ENCODE measurements at places on chromosomes 7 and 10.

- no peak for DNase-seq
Measured at GRCh38 chr10:132099389-132100090, 33.8 kb downstream of the JAKMIP3 start.

DNA sequence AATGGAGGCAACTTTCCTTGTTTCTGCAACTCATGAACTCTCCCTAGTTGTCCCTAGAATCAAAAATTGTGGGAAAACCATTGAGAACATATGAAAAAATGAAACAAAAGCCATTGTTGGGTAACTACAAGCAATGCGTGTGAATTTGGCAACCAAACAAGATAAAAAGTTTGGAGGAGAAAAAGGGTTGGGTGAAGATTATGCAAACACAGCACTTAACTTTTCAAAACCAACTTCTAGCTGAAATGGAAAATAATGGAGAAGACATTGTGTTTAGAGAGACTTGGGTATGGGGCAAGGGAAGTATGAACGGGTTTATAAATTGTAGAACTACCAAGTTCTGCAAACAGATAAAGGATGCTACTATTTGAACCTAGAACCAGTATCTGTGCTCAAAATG is 89.0 kb upstream of the SVIL start:
- peak; percentile 25 for DNase-seq

DNA sequence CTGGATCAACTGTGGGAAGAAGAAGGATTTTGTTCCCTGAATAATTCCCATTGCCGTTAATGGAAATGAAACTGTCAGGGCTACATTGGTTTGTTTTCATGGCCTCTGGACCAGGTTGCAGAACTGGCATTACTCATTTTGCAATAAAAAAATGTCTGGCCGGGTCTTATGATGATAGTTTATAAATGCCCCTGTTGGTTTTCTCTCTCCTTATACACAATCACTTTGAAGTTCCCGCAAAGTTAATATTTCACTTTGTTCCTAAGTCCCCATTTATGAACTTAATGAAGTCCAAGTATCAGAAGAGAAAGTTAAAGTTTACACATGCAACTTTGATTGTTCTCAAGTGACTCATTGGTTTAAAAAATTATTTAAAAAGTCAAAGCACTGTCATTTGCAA is 150.7 kb upstream of the PRR15 start:
- DNase-seq, result no peak

DNA sequence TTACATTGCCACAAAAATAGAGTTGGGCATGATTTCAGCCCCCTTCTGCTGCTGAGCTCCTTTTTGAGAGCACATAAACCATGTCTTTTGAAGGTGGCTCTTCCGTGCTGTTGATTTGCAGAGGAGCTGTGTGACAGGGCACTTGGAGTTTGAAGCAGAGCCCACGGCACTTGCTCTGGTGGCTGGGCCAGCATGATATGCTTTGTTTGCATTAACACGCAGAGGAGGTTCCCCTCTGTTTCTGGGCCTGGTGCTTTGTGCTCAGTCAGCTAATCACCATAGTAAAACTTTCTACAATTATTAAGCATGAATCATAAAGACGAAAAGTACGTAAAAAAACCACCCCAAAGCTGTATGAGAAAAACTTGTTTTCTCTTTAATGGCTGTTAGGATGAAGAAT is 40.1 kb downstream of the RBM33 start:
- no peak for DNase-seq

DNA sequence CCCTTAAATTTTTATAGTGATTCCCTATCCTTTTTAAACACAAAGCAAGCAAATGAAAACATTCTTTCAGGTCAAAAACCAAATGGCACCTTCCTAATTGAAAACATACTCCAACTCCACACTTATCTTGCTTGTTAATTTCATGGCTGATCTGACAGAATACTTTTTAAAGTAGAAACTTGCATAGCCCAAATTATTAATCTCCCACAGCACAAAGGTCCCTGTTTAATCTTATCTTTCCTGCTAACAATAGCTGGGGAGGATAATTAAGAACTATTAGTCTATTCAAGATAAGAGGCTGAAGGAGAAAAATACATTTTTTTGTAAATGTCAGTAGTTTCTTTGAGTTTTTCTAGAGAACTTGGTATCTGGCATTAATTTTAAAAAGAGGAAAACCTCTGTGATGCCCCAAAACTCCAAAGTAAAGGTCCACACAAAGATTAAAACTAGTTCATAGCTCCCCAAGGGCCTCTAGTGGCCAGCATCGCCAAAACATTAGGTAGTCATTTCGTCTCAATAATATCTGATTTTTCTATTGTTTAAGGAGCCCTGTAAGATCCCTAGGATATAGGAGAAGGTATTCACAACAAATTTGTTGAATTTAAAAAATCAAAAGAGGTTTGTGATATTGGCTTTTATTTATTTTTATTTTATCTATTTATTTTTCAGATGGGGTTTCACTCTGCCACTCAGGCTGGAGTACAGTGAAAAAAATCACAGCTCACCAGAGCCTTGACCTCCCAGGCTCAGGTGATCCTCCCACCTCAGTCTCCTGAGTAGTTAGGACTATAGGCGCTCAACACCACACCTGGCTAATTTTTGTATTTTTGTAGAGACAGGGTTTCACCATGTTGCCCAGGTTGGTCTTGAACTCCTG is 14.7 kb downstream of the CDNF start:
- peak; percentile 45 for DNase-seq

Data from inflammatory macrophage treated with lipopolysaccharide for 1 hour (primary cell).